Sigmoid colon (tissue), 7 donors: ENCODE measurements at places on chromosomes 12 and 14. TPM values are rescaled to one million over a fixed set of nuclear protein-coding genes. Genes with fewer than 3 reads are reported as not detected.

Gene NPFF
- polyA plus RNA-seq = not detected

Gene TMPRSS12
- not detected for polyA plus RNA-seq

Gene C1R
- polyA plus RNA-seq = 23.8 TPM

Gene PPHLN1
- 27.0 TPM for polyA plus RNA-seq

Gene NEUROD4
- not detected for polyA plus RNA-seq

Gene COQ10A
- polyA plus RNA-seq = 2.4 TPM

Gene SLC22A17
- 0.60 TPM for polyA plus RNA-seq

Gene FBXW8
- 2.3 TPM for polyA plus RNA-seq

Gene CLEC14A
- 12.2 TPM for polyA plus RNA-seq

Gene VDR
- 69.1 TPM for polyA plus RNA-seq

Gene CCDC175
- polyA plus RNA-seq = not detected

Gene PLCZ1
- polyA plus RNA-seq = not detected

Gene MTRFR
- polyA plus RNA-seq = 7.8 TPM

Gene EFS
- 2.9 TPM for polyA plus RNA-seq

Gene LALBA
- polyA plus RNA-seq = not detected
